ENCODE measurements at places on chromosomes 3 and 15.

DNA sequence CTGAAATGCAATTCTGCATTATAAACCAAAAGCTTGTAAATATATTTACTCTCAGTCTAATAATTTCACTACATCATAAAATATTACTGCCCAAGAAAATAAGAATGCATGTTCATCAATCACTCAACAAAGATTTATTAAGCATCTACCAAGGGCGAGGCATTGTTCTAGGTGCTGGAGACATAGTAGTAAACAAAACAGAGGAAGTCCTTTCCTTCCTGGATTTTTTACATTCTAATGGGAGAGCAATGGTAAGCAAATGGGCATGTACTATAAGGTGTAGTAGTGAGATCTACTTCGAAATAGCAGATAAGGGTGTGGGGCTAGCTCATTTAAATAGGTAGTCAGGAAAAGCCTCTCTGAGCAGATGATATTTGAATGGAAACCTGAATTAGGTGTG, 10.8 kb upstream of the ZFYVE19 start:
- no peak for DNase-seq

DNA sequence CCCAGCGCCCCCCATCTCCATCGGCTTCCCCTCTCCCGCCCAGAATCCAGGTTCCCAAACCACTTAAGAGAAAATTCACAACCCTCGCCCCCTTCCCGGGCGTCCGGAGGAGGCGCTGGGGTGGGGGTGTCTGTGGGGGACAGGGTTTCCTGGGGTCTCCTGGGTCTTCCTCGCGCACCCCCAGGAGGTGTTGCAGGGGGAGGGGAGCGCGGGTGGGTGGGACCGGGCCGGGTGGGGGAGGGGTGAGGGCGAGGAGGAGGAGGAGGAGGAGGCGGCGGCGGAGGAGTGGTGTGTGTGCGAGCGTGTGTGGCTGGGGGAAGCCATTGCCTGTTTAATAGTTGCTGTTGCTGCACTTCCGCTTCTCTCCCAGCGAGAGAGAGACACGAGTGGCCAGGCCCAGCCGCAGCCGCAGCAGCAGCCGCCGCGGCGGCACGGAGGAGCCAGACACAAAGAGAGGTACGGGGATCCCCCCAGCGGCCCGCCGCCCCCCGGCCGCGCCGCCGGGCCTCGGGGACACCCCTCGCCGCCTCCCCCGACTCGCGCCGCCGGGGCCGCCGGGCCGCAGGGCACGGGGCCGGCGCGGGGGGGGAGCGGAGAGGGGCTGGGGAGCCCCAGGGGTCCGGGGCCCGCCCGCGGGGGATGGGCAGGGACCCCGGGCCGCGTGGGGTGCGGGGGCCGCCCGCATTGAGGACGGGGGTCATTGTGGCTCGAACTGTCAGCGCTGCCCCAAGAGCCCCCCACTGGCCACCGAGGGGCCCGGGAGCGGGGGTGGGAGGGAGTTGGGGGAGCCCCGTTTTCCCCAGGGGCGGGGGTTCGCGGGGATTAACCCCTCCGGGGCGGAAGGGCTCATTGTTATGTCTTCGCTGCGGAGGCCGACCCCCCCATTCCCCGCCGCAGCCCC, at the start of gene UBE2E1:
Gene UBE2E1 (plus strand): TSS at position 323 of the 901 bp plus-strand sequence. CDS start 1,315 bp downstream, outside the sequence.
- DNase-seq: peak; percentile 89

DNA sequence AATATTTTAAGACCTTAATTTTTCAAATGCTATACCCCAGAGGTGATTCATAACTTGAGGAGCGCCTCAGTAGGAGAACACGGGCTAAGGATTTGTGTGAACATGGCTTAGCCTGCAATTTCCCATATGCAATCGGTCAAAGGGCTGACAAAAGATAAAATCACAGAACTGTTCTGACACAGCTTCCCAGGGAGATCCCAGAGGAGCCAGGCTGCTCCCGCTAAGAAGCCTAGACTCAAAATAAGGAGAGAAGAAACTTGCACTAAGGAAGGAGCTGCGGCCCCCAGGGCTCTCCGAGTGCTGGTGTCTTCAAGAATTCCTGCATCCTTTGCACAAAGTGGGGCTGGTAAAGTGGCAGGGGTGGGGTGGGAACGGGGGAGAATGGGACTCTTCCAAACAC, 106.3 kb upstream of the DLG1 start:
- no peak for DNase-seq

- DNase-seq: no peak
Measured at GRCh38 chr3:125440559-125440955, 65.4 kb upstream of the ZNF148 start.

DNA sequence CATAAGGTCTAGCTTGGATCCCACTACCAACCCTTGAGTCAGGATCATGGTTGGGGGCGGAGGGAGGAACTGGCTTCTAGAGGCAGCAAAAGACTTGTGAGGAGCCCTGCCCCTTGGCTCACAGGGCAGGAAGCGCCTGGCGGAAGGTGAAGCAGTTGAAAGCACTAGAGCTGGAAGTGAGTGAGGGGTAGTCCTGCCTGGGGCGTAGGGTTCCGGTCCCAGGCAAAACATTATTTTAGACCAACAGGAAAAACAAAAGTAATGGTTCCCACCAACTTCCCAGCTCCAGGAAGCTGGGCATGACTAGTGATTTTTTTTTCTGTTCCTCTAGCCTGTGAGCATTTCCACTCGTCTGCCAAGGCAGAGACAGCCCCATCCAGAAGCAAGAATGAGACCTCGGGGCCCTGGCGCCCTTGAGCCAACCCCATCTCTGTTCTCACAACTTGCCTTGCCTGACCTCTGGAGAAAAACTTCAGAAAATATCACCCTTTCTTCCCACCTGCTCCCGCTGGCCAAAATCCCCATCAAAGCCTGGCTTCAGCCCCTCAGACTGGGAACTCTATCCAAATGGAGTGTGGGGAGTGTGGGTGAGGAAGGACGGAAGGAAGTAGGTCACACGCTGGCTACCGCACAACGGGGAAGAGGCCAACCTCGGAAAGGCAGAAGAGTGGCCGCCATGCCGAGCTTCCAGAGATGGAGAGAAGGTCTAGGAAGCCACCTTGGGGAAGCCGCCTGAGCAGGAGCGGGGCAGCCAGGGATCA, 57.5 kb downstream of the RBPMS2 start:
- DNase-seq: no peak

DNA sequence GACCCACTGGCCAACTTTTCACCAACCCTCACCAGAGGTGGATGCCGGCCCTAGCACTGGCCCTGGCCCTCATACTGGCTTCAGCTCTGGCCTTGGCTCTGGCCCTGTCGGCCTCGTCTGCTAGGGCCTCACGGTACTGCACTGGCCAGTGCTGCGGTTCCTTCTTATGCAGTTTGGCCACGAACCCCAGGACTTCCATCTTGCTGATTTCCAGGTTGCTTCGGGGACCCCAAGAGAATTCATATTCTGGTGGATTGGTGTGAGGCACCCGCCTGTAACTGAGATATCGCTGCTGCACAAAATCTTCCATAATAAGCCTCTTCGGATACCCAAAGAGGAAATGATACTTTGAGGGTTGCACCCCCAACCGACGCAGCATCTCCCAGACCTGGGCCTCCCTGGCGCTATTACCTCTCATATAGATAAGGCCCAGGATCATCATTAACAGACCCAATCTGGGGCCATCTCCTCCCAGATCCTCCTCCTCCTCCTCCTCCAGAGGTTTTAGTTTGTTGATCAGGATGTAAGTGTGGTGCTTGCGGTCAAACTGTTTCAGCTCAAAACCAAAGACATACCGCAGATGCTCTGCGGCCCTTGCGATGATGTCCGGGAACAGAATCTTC, 883 bp downstream of the MAGEF1 start:
- DNase-seq: peak; percentile 80

- DNase-seq: no peak
Measured at GRCh38 chr15:77853910-77854309, 221.2 kb upstream of the LINGO1 start.

- DNase-seq: no peak
Measured at GRCh38 chr15:75354454-75354853, 7.6 kb downstream of the NEIL1 start.

DNA sequence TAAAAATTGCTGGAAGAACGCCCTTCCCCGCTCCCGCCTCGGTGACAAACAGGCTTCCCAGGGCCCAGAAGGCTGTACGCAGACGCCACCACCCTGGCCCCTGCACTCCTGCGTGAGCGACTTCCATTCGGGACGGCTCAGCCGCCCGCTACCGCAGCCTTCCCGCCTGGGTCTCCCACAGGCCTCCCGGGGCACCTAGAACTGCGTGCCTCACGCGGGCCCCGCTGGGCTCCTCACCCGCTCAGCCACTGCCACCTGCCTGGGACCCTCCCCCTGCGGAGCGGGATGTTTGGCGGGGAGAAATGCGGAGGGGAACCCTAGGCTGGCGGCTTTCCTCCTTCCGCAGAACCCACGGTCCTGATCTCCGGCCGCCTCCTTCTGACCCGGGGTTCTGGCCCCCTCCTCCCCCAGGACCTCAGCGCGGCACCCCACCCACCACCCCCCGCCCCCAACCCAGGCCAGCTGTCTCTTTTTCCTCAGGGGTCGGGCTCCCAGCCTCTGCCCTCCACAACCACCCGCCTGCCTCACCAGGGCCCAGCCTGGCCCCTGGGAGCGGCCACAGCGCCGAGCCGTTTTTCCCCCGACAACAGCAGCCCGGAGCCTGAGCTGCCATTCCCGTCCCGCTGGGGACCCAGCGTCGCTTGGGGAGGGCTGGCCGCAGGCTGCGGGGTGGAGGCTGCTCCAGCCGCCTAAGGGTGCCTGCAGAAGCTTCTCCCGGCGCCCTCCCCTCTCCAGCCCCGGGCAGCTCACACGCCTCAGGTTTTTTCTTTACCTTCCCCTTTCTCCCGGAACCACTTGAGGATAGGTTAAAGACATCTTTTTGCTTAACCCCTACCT, 27.6 kb upstream of the RAB7A start:
- peak; percentile 55 for DNase-seq

GRCh38 chr3:101995371-101996046, 146.2 kb downstream of the NFKBIZ start:
- no peak for DNase-seq

- DNase-seq: no peak
Measured at GRCh38 chr3:9037144-9037711, 74.0 kb upstream of the RAD18 start.

- peak; percentile 10 for DNase-seq
Measured at GRCh38 chr15:39312984-39313383, 267.9 kb upstream of the THBS1 start.

- no peak for DNase-seq
Measured at GRCh38 chr3:120645083-120645845, 36.8 kb downstream of the HGD start.

DNA sequence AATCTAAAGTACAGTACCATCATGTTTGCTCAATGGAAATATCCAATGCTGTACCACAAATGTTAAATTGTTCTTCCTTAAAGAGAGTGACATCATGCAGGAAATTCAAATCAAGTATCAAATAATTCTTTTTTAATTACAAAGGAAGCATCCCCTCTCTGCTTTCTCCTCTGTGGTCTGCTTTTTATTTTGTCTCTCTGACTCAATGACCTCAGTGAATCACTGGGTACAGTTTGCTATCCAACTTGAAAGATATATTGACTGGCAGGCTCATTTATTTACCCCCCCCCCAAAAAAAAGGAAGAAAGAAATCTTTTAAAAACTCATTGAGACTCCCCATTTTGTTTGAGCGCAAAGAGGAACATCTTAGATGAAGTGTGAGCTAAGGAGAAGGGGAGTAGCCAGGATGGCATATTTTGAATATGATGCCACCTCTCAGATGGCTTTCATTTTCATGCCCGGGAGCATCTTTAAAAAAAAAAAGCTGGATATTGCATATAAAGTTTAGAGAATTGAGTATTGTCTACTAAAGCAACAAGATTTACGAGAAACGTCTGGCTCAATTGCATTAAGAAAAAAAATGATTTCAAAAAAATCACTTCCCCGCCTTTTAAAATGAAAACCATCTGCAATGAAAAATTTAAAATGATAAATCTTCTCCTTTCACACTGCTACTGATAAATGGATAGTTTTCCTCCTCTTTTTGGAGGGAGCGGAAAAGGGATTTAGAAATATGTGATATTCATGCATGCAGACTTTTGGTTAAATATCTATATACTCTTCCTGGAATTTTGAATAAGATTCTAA, 307.1 kb upstream of the DPH6 start:
- no peak for DNase-seq

GRCh38 chr15:78726870-78727551, 84.3 kb downstream of the ADAMTS7 start:
- DNase-seq: no peak

DNA sequence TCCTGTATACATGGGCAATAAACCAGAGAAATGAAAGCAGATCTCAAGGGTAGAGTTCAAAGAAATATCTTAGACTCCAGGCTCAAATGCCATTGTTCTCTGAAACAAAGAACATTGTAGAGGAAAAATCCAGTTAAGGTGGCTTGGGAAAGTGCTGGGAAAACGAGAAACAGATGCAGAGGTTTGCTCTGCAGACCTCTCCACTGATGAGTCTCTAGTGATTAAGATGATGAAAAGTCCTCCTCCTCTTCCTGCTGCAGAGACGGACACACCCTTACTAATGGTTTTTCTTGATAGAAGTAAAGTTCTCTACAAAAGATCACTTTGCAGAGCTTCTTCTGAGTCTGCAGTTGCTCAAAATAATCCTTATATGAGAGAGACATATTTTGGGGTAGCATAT, 264.7 kb downstream of the GABRG3 start:
- no peak for DNase-seq

DNA sequence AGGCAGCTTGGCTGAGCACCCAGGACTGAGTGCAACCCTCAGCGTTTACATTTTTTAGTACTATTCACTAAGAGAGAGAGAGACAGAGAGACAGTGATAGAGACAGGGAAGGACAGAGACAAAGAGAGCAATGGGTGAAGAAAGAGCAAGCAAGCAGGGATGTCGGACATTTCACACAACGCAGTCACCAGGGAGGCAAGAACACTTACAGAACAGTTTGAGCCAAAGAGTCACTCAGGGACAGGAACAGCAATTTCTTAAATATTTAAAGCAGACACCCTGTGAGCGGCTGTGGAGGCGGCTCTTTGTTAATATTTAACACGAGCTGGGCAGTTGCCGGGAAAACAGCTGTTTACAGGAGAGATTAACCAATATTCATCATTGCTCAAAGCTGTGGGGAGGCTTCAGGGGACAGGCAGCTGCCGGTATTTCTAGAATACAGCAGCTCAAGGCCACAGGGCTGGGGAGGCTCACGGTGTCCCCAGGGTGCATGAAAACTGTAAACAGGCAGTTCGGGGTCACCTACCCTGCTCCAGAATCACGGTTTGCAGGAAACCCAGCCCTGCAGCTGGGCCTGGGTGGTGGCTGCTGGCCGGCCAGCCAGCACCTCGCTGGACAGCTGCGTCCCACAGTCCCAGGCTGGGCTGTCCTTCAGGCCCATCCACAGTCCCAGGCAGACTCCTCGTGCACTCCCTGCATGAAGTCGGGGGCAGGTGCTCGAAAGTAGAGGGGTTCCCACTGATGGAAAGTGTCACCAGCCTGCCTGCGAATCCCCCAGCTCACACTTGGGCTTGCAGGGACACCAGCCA, 38.8 kb upstream of the PCSK6 start:
- DNase-seq: no peak

DNA sequence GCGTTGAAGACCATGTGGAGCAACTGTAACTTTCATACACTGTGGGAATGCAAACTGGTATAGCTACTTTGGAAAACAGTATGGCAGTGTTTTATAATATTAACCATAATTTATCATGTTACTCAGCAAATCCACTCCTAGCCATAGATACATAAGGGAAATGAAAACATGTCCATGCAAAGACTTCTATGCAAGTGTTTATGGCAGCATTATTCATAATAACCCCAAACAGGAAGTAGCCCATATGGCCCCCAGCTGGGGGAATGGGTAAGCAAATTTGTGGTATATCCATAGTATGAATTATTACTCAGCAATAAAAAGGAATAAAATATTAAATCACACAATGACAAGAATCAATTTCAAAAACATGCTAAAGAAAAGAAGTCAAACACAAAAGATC, 23.0 kb upstream of the GATA2 start:
- DNase-seq: no peak
